Cortex of kidney (tissue), 1 donor: ENCODE measurements at places on chromosomes 5 and 9.

GRCh38 chr9:3835393-3835792, 309.6 kb upstream of the RFX3 start:
- no peak for DNase-seq

DNA sequence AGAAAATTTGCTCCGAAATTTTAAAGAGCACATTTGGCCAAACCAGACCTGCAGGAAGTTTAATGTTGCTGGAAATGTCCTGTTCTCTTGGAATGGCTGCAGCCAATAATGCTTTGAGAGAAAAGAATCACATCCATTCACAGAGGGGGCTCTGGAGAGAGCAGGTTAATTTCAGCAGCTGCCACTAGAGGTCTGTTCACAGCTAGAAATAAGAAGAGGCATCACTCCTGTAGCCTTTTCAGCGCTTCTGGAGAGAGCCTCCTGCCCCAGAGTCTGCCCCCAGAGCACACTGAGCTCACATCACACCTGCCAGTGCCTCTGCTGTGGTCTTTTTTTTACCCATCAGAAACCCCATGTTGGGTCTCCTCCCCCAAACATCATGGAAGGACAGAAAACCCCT, 124.8 kb upstream of the RAD23B start:
- no peak for DNase-seq

GRCh38 chr9:130499804-130500263, 55.1 kb downstream of the ASS1 start:
- DNase-seq = no peak

- DNase-seq = no peak
Observed at GRCh38 chr5:103094737-103095136, 25.2 kb downstream of the GIN1 start.

GRCh38 chr9:8760000-8760767, 960.6 kb upstream of the DMAC1 start:
- no peak for DNase-seq

DNA sequence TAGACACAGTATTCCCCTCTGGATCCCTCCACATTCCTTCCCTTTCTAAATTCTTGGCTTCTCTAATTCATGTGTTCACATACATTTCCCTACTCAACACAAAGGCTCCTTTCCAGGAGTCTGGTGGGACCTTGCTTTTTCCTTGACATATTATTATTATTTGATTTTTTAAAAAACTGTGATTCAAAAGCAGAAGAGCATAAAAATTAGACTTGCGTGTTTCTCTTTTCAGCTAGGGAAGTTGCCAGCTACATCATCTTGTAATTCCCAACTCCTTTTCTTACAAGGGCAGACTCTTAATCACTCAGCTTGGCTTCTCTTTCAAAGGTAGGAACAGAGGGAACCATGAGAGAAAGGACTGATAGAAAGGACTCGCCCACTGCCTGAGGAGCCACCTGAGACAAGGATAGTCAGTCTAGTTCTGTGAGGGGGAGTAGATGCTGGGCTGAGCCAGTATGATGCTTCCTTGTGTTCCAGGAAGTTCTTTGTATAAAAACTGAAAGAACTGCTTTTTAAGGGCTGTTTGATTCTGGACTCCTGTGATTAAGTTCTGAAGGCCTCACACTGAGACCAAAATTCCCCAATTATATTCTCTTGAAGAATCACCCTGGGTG, 51.0 kb upstream of the DPYSL3 start:
- no peak for DNase-seq

DNA sequence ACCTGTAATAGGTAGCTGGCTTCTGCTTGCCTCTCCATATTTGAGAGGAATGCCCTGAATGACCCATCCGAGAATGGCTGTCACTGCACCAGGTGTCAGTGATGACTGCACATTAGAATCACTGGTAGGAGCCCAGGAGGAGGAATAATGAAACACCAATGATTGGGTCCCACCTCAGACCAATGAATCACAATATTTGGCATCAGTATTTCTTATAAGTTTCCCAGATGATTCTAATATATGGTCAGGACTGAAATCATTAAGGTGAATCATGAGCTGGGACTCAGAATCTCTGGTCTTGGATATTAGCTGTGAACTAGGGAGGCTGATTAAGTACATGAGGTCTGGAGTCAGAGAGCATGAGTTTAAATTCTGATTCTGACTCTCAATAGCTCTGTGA, 23.4 kb downstream of the ARSB start:
- DNase-seq = no peak

GRCh38 chr9:99307851-99308250, 85.8 kb downstream of the SEC61B start:
- no peak for DNase-seq

- DNase-seq = no peak
Observed at GRCh38 chr5:105428451-105429380, 1866.1 kb upstream of the NUDT12 start.

DNA sequence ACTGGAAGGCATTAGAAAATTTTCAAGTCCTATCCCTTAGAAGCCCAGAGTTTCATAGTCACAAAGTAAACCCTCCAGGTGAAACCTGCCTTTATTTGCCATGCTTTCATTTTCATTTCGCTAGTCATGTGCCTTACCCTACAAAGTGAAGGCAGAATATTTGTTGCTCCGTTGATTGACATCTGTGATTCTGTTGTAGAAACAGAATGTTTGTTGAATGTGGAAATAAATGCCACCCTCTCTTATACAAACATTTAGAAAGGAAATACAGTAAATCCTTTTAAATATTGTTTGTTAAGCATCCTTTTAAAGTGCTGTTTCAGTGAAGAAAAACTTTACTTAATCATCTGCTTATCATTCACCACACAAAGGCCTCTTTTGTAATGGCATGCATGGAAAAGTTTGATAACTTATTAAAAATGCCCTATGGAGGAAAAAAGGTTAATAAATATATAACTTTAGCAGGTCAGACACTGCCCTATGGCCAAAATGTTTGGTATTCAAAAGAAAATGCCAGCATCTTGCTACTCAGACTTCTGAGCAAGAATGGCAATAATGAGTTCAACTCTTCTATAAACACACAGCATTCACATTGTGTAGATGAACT, 34.3 kb upstream of the CAST start:
- DNase-seq = no peak

- DNase-seq = no peak
Observed at GRCh38 chr5:133744051-133744959, 132.0 kb upstream of the FSTL4 start.

- no peak for DNase-seq
Observed at GRCh38 chr5:157107508-157107907, 1.3 kb downstream of the HAVCR2 start.

DNA sequence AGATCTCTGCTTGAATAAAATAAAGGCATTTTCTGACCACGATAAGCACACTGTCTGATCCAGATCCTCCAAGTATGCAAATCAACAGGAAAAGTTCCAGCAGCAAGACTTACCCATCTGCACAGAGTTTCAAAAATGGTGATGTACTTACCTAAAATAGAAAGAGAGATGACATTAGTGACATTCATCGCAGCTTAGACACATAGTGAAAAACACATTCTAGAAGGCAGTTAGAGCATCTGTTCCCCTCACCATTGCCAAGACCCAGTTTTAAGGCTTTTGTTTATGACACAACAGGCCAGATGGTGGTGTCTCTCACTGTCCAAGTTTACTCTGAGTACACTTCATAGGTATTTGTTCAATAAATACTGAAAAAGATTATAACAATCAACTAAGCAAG, 207.7 kb downstream of the PDE4D start:
- DNase-seq = no peak

GRCh38 chr5:109580225-109580624, 109.5 kb upstream of the MAN2A1 start:
- no peak for DNase-seq

DNA sequence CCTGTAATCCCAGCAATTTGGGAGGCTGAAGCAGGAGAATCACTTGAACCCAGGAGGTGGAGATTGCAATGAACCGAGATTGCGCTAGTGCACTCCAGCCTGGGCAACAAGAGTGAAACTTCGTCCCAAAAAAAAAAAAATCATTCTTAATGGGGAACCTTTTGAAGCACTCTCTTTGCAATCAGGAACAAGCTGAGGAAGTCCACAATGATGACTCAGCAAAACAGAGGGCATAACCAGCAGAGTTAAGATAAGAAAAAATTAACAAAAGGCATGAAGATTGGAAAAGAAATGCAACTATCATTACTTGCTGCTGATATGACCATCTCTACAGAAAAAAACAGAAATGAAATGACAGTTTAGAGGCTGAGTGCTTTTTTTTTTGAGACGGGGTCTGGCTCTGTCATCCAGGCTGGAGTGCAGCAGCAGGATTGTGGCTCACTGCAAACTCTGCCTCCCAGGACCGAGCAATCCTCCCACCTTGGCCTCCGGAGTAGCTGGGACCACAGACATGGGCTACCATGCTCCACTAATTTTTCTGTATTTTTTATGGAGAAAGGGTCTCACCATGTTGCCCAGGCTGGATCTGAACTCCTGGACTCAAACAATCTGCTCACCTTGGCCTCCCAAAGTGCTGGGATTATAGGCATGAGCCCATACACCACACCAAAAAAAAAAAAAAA, 88.0 kb downstream of the FNBP1 start:
- no peak for DNase-seq

- no peak for DNase-seq
Observed at GRCh38 chr5:80302636-80303035, 17.2 kb upstream of the SPZ1 start.

DNA sequence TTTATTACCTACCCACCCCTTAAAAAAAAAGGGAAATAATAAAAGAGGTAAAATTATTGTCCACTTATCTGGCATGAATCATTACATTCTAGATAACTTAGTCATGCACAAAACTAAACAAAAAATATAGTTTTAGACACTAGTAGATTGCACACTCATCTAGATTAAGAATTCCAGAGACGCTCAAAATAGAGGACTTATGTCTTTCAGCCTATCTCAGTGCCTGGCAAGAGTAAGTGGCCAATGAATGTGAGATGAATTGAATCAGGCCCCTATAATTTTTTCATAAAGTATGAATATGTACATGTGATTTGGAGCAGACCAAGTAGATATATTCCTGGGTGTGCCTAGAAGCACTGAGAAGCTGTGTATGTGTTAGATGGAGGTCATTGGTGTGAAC, 2.0 kb upstream of the RXFP3 start:
- DNase-seq = no peak

DNA sequence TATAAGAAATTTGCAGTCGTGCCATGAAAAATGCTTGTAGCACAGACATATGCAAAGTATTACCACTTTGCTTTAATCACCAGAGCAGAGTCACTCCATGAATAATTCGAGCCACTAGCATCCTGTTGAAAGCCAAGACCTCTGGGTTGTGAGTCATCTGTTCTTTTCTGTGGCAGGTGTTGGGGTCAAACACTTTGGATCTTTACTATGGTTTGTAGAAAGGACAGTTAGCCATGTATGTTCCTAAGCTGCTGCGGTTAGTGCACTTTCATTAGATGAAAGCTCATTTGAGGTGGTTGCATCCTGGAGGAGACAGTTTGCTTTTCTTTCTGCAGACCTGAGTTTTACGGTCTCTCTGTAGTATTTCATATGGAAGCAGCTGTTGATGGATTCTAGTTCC, 223.7 kb downstream of the DMRT2 start:
- DNase-seq = no peak

DNA sequence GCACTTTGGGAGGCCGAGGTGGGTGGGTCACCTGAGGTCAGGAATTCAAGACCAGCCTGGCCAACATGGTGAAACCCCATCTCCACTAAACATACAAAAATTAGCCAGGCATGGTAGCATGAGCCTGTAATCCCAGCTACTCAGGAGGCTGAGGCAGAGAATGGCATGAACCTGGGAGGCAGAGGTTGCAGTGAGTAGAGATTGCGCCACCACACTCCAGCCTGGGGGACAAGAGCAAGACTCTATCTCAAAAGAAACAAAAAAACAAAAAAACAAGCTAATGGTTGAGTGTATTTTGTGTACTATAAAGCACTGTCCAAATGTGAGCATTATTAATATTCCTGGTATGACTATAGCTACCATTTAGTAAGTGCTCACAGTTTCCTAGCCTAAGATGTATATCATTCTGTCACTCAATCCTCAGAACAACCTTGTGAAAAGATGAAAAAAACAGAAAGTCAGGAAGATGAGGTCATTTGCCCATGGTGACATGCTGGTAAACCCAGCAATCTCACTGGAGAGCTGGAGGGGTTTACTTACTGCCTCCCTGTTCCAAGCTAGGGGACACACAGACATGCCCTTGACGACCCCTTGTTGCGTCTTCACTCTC, 27.7 kb downstream of the ARHGEF37 start:
- DNase-seq = no peak

GRCh38 chr5:147818290-147818689, 13.2 kb downstream of the SPINK1 start:
- DNase-seq = no peak

DNA sequence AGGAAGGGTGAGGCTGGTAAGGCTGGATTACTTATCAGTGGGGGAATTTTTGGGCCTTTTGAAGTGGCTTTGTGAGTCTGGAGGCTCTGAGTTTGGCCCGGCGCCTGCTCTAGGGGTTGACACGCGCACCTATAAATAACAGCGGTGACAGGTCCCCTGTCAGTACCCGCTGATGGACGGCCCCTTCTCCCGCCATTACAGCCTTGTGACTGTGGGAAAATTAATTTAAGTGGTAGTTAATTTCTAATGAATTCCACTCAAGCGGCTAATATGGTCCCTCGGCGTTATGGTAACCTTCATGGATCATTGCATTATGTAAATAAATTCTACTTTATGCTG, 16.5 kb downstream of the MRPL36 start:
- no peak for DNase-seq

DNA sequence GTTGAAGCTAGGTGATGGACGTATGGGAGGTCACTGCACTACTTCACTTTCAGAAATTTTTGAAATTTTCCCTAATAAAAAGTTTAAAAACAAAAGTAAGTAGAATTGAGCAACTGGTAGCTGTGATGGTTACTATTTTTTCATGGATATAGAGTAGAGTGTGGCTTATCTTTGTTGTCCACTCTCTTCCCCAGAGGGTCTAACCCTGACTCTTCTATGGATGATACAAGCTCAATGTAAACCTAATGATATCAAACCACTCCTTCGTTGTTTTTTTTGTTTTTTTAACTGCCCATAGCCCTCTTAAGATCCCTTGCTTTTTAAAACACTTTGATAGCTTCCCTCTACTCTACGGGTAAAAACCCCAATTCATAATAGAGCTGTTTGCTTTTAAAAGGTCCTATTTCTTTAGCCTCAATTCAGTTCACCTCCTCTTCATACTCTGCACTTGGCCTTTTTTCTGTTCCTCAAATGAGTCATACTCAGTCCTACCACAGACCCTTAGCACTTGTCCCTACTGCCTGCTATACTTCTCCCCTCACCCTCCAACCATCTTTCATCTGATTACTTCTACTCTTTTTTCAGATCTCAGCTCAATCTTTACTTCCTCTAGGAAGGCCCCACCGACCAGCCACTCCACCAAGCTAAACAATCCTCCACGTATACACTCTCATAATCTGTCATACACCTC, 2.6 kb downstream of the HDAC3 start:
- DNase-seq = no peak

DNA sequence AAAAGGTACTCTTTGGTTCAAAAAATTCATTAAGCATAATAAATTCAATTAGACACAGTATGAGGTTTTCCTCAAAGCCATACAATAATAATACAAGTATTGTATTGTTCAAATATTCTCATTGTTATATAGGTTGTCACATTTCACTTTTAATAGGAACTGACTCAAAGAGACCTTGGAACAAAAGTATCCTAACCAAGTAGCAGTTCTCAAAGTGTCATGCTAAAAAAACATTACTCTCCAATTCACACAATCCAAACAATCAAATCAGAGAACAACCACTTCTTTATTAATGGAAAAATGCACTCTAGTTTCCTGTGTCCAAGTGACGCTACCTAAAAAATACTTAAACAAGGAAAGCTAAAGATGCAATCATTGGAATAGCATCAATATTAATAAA, 115.4 kb downstream of the DENND1A start:
- no peak for DNase-seq
